Activated B cell treated with CpG ODN at 0.5 μM for 24 hours (primary cell): ENCODE measurements at places on chromosomes 6 and 20. TPM values are rescaled to one million over a fixed set of nuclear protein-coding genes. Genes with fewer than 3 reads are reported as not detected.

GRCh38 chr6:122998403-122998975 is 2.5 kb downstream of the CLVS2 start:
- DNase-seq = no peak

DNA sequence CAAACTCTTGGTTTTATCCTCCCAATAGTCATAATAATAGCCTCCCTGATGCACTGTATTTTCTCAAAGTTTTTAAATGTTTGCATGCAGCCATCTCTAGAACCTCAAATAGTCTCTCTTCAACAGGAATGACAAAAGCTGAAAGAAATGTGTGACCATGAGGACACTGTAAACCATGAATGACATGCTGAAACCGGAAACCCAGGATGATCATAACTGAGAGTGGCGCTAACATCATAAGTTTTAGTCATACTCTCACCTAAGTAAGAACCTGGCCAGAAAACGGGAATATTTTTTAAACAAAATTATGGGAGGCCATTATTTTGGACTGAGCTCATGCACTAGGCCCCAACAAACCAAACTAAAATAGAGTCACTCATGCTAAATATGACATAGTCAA is 278.4 kb upstream of the STXBP5 start:
- DNase-seq = no peak

GRCh38 chr6:11412011-11412424 is 125.5 kb upstream of the TMEM170B start:
- no peak for DNase-seq

GRCh38 chr6:76510489-76510888 is 438.0 kb upstream of the IMPG1 start:
- no peak for DNase-seq

Gene HLA-DQA1
- 628 and 664 TPM in 2 replicates for total RNA-seq

Gene CDH4
- not detected in 2 replicates for total RNA-seq
